ENCODE measurements at places on chromosomes 5 and 9. TPM values are rescaled to one million over a fixed set of nuclear protein-coding genes. Genes with fewer than 3 reads are reported as not detected.

The SPINK4 gene
- not detected for total RNA-seq

The BTNL3 gene
- total RNA-seq, result not detected

- no peaks in the 10 kb centered on the region for H3K27me3 ChIP-seq
- no peak overlapping the region for H3K4me3 ChIP-seq
- H3K36me3 ChIP-seq, result peaks cover 39% of the 10 kb centered on the region
- H3K4me1 ChIP-seq, result peaks cover 2% of the 10 kb centered on the region
Measured at GRCh38 chr9:120486347-120486746, 93.6 kb downstream of the CDK5RAP2 start.

GRCh38 chr9:136011703-136012496 lies 50.7 kb upstream of the UBAC1 start:
- peaks cover 13% of the 10 kb centered on the region for H3K36me3 ChIP-seq
- peak overlapping the region; percentile 16 for H3K4me3 ChIP-seq
- peaks cover 39% of the 10 kb centered on the region for H3K4me1 ChIP-seq
- H3K27me3 ChIP-seq, result no peaks in the 10 kb centered on the region
- no peak for DNase-seq
- H3K27ac ChIP-seq, result peak overlapping the region; percentile 84

GRCh38 chr5:127011153-127011552 lies 19.2 kb downstream of the MARCHF3 start:
- peaks cover 12% of the 10 kb centered on the region for H3K4me1 ChIP-seq
- H3K4me3 ChIP-seq, result no peak overlapping the region
- no peak for DNase-seq
- H3K27me3 ChIP-seq, result no peaks in the 10 kb centered on the region

The PSAT1 gene
- 179 TPM for total RNA-seq

GRCh38 chr9:34988218-34989002 lies 1.1 kb upstream of the DNAJB5 start:
- H3K27me3 ChIP-seq, result peaks cover 3% of the 10 kb centered on the region
- no peaks in the 10 kb centered on the region for H3K36me3 ChIP-seq
- H3K27ac ChIP-seq, result peak overlapping the region; percentile 60
- no peak for DNase-seq

- H3K4me3 ChIP-seq, result no peak overlapping the region
- no peaks in the 10 kb centered on the region for H3K27me3 ChIP-seq
- H3K36me3 ChIP-seq, result no peaks in the 10 kb centered on the region
- DNase-seq, result no peak
- no peak overlapping the region for H3K27ac ChIP-seq
Measured at GRCh38 chr9:125805057-125805456, 57.9 kb downstream of the PBX3 start.

- H3K27me3 ChIP-seq, result no peaks in the 10 kb centered on the region
- H3K36me3 ChIP-seq, result peaks cover 7% of the 10 kb centered on the region
- no peak overlapping the region for H3K4me3 ChIP-seq
- H3K27ac ChIP-seq, result no peak overlapping the region
- H3K4me1 ChIP-seq, result no peaks in the 10 kb centered on the region
Measured at GRCh38 chr9:129073404-129073803, 7.5 kb upstream of the DOLPP1 start.

The FAM81B gene
- not detected for total RNA-seq

DNA sequence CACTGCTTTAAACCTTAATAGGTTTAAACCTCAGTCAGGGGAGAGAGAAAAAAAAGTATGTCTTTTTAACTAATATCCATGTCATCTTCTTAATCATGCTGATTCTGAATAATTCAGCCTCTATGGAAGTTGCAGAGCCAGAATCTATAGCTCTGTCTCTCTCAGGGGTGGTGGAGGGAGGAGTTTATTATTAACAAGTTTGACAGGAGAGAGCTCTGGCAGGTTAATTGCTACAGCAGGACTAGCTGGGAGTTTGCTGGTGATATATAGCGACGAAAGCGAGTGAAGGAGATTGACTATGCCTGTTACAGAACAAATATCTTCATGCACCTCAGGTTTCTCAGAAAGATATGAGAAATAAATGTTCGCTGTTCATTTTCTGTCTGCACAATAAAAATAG lies 586.4 kb downstream of the TLE4 start:
- H3K27ac ChIP-seq, result no peak overlapping the region
- H3K4me1 ChIP-seq, result peaks cover 18% of the 10 kb centered on the region
- H3K27me3 ChIP-seq, result no peaks in the 10 kb centered on the region

GRCh38 chr9:98712987-98713386 lies 4.3 kb upstream of the GABBR2 start:
- H3K27ac ChIP-seq, result no peak overlapping the region
- no peak overlapping the region for H3K4me3 ChIP-seq
- H3K27me3 ChIP-seq, result peaks cover 74% of the 10 kb centered on the region
- DNase-seq, result no peak
- peaks cover 4% of the 10 kb centered on the region for H3K4me1 ChIP-seq

DNA sequence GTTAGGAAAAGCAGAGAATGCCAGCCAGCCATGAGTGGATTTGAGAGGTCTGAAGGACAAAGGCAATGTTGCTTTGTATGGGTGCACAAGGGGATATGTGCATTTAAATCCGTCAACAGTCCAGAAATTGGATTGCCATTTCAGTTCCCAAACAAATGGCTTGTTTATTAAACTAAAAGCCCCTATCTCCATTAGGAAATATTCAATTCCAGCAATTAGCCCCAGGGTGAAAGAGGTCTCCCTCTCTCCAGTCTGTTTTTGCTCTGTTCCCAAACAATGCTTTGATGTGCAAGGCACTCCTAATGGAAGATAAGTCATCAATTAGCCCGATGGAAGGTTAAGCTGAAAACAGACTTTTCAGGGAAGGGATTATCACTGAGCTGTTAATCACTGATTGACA lies 101.3 kb downstream of the C9orf152 start:
- H3K27ac ChIP-seq, result peak overlapping the region; percentile 86
- DNase-seq, result no peak
- peaks cover 51% of the 10 kb centered on the region for H3K4me1 ChIP-seq
- no peaks in the 10 kb centered on the region for H3K27me3 ChIP-seq
- H3K4me3 ChIP-seq, result no peak overlapping the region
- H3K36me3 ChIP-seq, result peaks cover 1% of the 10 kb centered on the region

DNA sequence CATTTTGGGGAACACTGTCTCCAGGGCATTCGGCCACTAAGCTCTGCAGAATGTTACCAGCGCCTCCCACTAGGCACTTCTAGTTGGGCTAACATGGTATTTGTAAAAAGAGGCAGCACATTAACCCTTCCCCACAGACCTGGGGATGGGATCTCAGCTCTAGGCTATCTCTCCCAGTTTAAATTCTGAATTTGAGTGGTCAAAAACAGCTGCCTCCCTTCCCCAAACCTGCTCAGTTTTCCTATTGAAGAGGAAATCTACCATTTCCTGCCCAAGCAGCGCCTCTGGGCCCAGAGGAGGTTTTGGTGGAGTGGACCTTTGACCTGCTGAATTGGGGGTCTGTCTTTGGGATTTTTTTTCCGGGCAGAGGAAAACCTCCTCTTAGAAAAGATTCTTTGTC lies 53.2 kb downstream of the ENC1 start:
- no peaks in the 10 kb centered on the region for H3K36me3 ChIP-seq

GRCh38 chr9:18075253-18075952 lies 398.6 kb upstream of the ADAMTSL1 start:
- peaks cover 6% of the 10 kb centered on the region for H3K4me1 ChIP-seq
- no peaks in the 10 kb centered on the region for H3K27me3 ChIP-seq
- no peaks in the 10 kb centered on the region for H3K36me3 ChIP-seq
- no peak for DNase-seq

The NIPAL4 gene
- total RNA-seq, result 2.3 TPM

DNA sequence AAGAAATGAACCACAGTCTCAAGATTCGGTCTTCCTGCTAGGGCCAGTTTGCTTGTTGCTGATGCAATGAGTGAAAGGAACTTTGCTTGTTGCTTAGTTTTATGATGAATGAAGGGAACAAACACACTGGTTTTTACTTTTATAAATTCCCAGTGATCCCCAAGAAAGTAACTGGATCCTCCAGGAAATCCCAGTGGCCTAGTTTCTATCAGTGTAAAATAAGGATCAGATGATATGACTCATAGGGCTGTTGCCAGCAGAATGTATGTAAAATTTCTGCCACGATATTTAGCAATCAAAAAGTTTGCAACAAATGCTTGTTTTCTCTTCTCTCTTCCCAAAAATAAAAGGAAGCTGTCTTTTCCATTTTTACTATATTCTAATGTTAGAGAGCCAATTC lies 160.1 kb upstream of the CDKN2B start:
- no peak for DNase-seq
- H3K4me3 ChIP-seq, result no peak overlapping the region
- peaks cover 12% of the 10 kb centered on the region for H3K27me3 ChIP-seq
- no peaks in the 10 kb centered on the region for H3K36me3 ChIP-seq

DNA sequence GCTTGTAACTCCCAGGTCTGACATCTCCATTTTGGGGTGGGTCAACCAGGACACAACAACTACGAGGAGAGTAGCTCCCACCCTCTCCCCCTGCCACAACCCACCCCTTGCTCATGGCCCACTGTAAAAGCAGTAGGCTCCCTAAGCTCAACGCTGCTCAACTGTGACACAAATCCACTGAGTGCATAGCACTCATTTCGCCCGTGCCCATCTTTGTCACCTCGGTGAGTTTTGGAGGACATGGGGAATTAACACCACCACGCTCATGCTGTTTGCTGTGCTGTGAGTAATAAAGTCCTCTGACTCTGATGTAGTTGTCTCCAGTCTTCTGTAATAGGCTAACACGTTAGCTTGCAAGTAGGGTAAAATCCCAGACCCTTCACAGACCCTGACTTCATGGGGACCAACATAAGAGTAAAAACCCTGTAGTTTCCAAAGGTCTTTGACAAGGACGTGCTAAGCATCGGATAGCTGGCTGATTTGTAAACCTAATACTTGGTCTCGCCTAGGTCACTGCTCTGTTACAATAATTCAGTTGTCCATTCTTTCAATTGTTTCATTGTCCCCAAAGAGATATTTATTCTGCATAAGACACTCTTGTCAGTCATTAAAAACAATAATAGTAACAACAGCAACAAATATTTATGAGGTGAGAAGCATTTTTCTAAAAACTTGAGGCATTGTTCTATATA lies 7.7 kb downstream of the PLGRKT start:
- H3K27me3 ChIP-seq, result no peaks in the 10 kb centered on the region
- no peak for DNase-seq
- no peaks in the 10 kb centered on the region for H3K4me1 ChIP-seq
- peaks cover 8% of the 10 kb centered on the region for H3K36me3 ChIP-seq
- H3K4me3 ChIP-seq, result no peak overlapping the region
- no peak overlapping the region for H3K27ac ChIP-seq

- H3K4me3 ChIP-seq, result no peak overlapping the region
- peaks cover 3% of the 10 kb centered on the region for H3K36me3 ChIP-seq
- no peaks in the 10 kb centered on the region for H3K27me3 ChIP-seq
Measured at GRCh38 chr9:98790842-98791607, 5.3 kb downstream of the ANKS6 start.

GRCh38 chr5:93078082-93079038 lies 502.7 kb downstream of the NR2F1-AS1 start:
- H3K4me3 ChIP-seq, result peak overlapping the region; percentile 66
- H3K36me3 ChIP-seq, result no peaks in the 10 kb centered on the region
- DNase-seq, result no peak
- no peaks in the 10 kb centered on the region for H3K27me3 ChIP-seq

The NMRK1 gene
- 11.4 TPM for total RNA-seq

DNA sequence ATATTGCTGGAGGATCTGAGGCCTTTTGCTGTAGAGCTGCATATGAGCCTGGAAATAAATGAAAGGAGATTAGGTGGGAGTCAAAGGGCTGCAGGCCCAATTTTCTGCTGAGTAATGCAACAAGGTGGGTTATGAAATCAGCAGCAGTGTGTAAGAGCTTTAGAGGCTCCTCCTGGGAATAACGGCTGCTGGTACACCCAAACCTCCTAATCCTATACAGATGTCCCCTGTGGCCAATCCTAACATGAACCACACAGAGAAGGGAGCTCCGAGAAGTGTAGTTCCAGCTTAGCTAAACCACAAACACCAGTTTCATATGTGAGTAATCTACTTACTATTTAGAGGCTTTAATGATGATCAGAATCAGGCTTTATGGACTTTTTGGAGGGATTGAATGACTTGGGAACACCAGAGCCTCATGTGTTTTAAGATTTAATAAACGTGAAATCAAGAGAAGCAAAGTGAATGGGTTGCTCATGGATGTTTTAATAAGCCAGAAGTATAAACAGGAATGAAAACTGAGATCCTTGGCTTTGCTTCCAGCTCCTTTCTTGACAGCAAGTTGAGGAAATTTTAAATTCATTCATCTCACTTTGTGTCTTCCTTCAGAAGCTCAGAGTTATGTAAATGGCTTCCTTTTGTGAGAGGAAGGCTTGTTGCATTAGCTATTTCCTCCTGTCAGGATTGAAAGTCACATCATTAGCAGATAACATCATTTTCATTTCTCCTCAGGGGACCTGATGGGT lies 437.5 kb downstream of the TMEM232 start:
- H3K27me3 ChIP-seq, result no peaks in the 10 kb centered on the region
- H3K27ac ChIP-seq, result peak overlapping the region; percentile 42
- peaks cover 18% of the 10 kb centered on the region for H3K4me1 ChIP-seq
- no peaks in the 10 kb centered on the region for H3K36me3 ChIP-seq
- DNase-seq, result no peak

- H3K4me1 ChIP-seq, result peaks cover 29% of the 10 kb centered on the region
- H3K27me3 ChIP-seq, result peaks cover 2% of the 10 kb centered on the region
- H3K27ac ChIP-seq, result no peak overlapping the region
- peaks cover 2% of the 10 kb centered on the region for H3K36me3 ChIP-seq
- H3K4me3 ChIP-seq, result peak overlapping the region; percentile 92
Measured at GRCh38 chr5:127028822-127029457, 1.4 kb downstream of the MARCHF3 start.

GRCh38 chr9:92963831-92964606 lies 16.7 kb downstream of the FGD3 start:
- no peaks in the 10 kb centered on the region for H3K36me3 ChIP-seq
- DNase-seq, result no peak
- no peaks in the 10 kb centered on the region for H3K4me1 ChIP-seq
- H3K27me3 ChIP-seq, result peaks cover 2% of the 10 kb centered on the region

The SLC36A3 gene
- total RNA-seq, result not detected

Measured in osteocyte (in vitro differentiated cells).